Stimulated activated CD8-positive, alpha-beta memory T cell treated with anti-CD3 and anti-CD28 coated beads, Interleukin-2, amount 100 ng/mL, for 1 hour (primary cell): ENCODE measurements at places on chromosomes 7 and 10.

GRCh38 chr10:24451325-24451820, 242.4 kb downstream of the KIAA1217 start:
- DNase-seq, result no peak

- DNase-seq, result no peak
Observed at GRCh38 chr10:35046074-35046473, 44.1 kb downstream of the CUL2 start.

DNA sequence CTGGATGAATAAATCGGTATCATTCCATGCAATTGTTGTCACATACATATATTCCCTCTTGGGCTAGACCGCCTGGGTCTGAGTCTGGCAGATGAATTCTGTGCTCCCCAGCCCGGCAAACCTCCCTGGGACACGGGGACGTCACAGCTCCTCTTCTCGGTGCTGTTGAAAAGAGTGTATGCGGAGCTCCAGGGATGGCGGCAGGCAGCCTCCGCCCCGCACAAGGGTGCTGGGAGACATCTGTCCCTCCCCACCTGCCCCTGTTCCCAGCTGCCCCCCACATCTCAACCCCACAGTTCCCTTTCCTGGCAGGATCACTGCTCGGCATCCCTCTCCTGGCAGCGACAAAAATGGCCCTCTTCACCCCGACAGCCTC, 32.1 kb downstream of the PRKAG2 start:
- no peak for DNase-seq

- DNase-seq, result no peak
Observed at GRCh38 chr7:113582471-113582870, 336.3 kb downstream of the PPP1R3A start.

DNA sequence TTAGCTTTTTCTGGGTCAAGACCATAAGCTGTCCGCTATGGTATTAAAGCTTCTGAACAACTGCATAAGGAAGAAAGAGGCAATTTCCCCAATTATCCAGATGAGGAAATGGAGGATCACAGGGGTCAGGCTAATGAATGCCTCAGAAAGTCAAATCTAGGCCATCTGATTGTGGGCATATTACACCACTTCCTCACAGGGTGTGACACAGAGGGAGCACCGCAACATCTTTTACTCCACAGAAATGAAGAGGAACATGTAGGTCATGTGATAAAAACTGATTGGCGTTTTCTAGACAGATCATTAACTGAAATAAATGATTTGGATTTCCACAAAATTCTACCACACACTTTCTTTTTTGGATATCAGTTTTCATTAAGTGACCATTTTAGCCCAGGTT, 384.4 kb downstream of the PARD3 start:
- DNase-seq, result no peak
